Left renal cortex interstitium (tissue), 4 donors: ENCODE measurements at places on chromosomes 4 and X.
A peak's percentile ranks its signal among the peaks of the same experiment; 100 is the strongest.

DNA sequence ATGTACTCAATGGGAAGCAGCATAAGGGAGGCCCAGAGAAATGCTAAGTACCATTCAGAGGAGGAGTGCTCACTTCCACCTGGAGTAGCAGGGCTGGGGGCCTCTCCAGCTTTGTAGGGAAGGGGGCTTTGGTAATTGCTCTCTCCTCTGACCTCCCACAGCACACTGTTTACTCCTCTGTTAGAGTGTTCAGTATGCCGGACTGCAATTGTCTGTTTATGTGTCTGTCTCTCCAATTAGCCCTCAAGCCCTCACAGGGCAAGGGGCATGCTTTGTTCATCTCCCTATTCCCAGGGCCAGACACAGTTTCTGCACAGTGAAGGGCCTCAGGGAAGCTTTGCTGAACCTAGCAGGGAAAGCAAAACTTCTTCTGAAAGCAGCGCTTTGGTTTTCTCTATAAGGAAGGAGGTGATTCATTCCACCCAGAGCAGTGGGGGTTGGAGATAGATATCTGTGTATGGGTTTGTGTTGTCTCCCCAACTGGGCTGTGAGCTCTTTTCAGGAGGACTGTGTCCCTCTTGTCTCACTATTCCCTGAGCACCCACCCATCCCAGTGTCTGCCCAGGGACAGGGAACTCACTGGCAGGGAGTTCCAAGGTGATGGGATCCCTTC, 50.0 kb upstream of the VMA21 start:
- no peak for DNase-seq

GRCh38 chrX:101658661-101659491, 774 bp downstream of the ARMCX2 start:
- peak; percentile 49 for DNase-seq

GRCh38 chr4:71210823-71211222, 128.0 kb upstream of the SLC4A4 start:
- no peak for DNase-seq

GRCh38 chr4:156803056-156803455, 168.5 kb downstream of the PDGFC start:
- DNase-seq: no peak

DNA sequence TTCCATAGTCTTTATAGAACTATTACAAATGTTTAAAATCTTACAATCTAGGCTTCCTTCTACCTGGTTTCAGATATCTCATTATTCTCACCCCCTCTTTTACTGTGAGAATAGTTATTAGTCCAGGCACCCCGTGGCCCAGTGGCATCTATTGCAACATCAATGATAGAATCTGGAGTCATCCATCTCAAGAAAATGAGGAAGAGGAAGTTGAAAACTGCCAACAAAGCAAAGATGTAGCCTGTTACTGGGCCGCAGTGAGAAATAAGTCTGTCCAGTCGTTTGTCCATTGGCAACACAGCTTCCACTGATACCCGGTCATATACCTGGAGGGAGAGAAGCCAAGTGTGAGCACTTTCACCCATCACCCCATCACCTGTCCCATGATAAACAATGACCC, 6.0 kb upstream of the ASB11 start:
- no peak for DNase-seq

- DNase-seq: no peak
These were observed 14.6 kb downstream of the SMIM31 start for GRCh38 chr4:164768516-164768915.

GRCh38 chr4:103645991-103646390, 73.8 kb downstream of the TACR3 start:
- DNase-seq: no peak

DNA sequence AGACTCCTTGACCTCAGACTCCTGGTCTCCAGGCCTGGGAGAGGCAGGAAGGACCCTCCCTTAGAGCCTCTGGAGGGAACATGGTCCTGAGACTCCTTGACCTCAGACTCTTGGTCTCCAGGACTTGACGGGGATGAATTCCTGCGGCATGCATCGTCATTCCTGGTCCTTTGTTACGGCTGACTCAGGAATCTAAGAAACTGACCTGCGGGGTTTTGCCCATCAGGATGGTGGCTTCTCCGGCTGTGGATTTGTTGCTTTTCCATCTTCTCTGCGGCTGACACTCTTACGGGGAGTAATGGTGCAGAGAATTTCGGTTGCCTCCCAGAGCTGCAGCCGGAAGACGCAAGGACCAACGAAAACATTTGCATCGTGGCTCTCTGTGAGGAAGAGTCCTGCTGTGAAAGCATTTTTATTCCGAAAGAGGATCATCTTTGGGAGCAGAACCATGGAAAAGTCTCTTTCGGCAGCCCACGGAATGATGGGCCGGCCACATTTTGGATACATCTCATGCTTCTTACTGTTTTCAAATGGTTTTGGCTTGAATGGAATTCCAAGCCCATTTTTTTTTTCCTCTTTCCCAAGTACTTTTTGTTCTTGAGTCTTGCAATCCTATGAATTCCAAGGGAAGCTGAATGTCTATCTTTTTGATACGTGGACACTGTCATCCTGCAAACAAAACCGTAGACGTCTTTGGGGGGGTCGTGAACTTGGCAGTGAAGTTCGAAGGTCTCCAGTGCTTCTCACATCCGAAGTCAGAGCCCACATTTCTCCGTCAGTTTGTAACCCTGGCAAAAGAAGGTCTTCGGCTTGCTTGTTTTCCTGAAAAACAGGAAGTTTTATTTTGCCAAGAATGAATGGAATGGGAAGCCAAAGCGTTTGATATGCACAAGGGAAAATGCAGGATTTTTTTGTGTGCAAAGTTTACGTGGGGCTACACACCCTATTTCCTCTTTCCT, 36.5 kb downstream of the SHOX start:
- no peak for DNase-seq

- no peak for DNase-seq
These were observed 109.7 kb downstream of the NKX6-1 start for GRCh38 chr4:84389406-84389805.

DNA sequence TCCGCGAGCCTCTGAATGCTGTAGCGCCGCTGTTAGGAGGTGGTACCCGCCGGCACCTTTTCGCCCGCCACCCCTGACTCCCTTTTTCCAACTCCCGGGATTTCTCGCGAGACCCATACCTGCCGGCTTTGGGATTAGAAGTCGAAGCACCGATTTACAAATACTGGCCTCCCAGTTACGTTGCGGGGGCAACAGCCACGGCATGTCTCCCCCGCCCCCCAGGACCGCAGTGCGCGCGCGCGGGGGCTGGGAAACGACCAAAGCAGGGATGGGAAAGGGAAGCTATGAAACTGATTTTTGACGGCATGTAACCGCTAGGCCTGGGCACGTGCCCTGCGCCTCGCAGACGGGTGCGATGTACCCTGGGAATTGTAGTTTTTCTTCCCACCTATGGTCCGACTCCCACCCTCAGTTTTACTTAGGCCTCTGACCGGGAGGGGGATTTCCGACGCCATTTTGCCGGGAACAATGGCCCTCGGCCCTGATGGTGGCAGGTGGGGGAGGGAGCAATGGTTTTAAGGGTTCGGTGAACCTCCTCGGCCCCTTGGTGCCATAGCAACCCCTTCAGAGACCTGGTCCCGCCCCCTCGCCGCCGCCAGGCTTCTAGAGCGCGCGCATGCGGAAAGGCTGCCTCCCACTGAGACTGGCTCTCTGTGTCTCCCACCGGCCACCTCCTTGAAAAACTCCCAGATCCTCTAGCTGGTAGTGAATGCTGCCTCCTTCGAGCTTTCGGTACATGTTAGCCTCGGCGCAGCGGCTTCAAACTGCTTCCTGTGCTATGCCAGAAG, 772 bp upstream of the WNK3 start:
- peak; percentile 73 for DNase-seq

DNA sequence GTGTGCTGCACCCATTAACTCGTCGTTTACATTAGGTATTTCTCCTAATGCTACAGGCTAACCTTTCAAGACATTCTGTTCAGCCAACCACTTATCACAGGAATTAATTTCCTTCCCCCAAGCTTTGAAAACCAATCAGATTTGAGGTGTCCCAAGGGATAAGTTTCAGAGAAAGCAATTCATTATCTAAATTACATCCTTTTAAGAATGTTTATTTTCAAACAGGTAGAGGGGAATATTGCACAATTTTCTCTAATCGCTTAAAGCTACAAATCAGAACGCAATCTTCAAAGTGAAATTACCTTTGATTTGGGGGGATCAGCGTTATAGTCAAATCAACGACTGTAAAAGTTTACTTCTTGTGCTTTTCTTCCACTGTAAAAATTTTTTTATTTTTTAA, 1.6 kb downstream of the CLOCK start:
- no peak for DNase-seq

GRCh38 chrX:125137521-125137920, 182.2 kb upstream of the TEX13C start:
- no peak for DNase-seq

GRCh38 chrX:152632445-152633097, 5.1 kb upstream of the GABRQ start:
- DNase-seq: no peak

DNA sequence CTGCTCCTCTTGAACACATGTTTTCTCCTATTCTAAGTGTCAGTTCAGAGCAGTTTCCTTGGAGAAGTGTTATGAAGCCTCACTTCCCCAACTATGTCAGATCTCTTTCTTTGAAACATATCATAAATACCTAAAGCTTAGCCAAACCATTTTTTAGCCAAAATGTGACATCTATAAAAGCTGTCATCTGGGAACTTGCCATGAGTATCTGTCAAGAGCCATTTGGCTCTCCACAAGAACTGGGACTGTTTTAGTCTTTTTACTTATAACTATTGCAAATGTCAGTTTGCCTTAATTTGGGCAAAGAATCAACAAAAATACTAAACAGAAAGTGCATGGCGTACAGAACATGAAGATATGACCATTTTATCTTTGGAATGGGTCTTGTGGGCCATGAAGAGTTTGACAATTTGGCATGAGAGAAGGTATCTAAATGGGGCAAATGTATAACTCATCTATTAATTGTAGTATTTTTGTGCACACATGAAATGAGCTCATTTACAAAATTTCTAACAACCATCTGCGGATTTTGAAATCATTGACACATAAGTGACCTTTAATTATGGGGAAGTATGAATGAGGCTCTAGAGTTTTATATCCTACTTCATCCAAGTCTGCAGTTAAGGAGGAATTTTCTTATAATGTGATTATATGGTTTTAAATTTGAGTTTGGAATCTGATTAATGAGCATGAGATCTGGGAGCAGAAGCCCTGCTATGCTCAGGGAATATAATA, 129.1 kb upstream of the PACRGL start:
- DNase-seq: no peak

GRCh38 chr4:25117274-25117673, 43.0 kb downstream of the SEPSECS start:
- DNase-seq: no peak

- no peak for DNase-seq
These were observed 66.5 kb downstream of the EFNB1 start for GRCh38 chrX:68895341-68895755.

DNA sequence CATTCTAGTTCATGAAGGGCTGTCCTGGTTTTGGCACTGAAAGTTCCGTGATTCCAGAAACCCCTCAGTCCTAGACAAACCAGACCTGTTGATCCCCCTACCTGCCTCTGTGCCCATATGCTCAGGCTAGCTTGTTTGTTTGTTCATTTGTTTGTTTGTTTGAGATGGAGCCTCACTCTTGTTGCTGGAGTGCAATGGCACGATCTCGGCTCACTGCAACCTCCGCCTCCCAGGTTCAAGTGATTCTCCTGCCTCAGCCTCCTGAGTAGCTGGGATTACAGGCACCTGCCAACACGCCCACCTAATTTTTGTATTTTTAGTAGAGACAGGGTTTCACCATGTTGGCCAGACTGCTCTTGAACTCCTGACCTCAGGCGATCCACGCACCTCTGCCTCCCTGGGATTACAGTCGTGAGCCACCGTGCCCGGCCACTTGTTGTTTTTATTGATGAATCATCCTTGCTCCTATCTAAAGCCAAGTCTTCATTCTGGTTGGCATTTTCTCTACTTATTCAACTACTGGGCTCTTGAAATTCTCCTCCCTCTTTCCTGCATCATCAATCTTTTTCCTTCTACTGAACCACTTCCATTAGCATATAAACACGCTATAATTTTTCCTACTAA, 86.3 kb upstream of the BMP2K start:
- DNase-seq: no peak

GRCh38 chr4:7595934-7596461, 161.3 kb upstream of the PSAPL1 start:
- DNase-seq: no peak

DNA sequence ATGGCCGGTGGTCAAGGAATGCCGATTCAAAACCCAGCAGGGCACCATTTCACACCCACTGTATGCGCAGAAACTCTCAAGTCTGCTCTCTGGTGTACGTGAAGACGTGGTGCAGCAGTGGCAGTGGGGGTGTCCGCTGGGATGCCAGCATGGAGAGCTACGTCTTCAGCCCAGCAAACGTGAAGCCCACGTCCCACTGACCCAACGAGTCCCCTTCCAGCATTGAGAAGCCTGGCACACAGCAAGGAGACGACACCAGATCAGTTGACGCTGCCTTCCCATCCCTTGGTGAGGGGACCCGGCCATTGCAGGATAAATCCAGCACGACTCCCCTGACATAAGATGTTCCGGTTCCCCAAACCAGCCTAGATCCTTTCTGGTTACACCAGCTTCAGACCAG, 2.2 kb upstream of the PLXNB3 start:
- DNase-seq: no peak

- DNase-seq: no peak
These were observed 228.8 kb downstream of the SPCS3 start for GRCh38 chr4:176548571-176548970.
